ENCODE measurements at places on chromosomes 7 and 10.

DNA sequence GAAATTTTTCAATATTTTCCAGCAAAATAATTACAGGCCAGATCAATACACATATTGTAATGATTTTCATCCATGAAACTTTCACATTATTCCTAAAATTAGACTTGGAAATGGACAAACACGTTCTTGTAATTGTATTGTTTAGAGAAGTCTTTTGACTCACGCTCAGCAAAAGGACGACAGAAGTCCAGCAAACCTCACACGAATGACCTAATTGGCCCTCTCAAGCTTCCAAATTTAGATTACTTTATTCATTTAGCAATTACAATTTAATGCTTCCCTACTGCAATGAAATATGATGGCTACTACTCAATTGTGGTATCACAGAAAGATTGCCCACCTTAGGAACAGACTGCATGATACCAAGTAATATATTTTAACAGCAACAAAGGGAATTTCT lies 702.2 kb downstream of the MAGI2 start:
- DNase-seq = no peak

- DNase-seq = no peak
These were observed 5.7 kb downstream of the KIAA1549 start for GRCh38 chr7:138975343-138976104.

DNA sequence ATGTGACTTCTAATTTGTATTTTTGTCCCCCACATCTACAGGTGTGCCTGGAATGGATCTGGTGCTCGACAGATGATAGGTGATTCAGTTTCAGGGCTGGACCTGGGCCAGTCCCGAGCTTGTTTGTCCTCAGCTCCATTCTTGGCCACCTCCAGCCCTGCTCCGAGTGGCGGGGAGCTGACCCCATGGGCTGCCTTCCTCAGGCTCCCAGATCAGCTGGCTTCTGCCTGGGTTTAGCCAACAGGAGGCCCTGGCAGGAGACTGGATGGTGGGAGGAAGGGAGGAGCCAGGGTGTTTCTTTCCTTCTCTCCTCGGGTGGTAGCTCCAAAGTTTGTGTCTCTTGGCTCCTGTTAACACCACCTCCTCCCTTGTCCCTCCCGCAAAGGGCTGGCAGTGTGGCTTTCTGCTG lies 75.2 kb downstream of the CDH23 start:
- no peak for DNase-seq

- DNase-seq = no peak
These were observed at the start of gene IL6 for GRCh38 chr7:22726907-22727713. Gene IL6 (plus strand): TSS chr7:22727200. CDS start chr7:22727263, 63 bp downstream.

DNA sequence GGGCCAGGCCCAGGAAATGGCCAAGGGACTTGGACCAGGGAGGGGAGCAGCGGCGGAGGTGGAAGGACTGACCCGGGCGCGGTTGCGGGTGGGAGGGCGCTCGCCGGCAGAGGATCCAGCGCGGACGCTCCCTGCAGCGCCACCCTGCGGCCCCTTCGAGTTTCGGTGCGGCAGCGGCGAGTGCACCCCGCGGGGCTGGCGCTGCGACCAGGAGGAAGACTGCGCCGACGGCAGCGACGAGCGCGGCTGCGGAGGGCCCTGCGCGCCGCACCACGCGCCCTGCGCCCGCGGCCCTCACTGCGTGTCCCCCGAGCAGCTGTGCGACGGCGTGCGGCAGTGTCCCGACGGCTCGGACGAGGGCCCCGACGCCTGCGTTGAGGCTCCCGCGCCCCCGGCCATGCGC lies 16.8 kb upstream of the ZNF467 start:
- no peak for DNase-seq

- DNase-seq = no peak
These were observed 2.2 kb upstream of the LRRC27 start for GRCh38 chr10:132329565-132330485.

GRCh38 chr10:1368842-1369171 lies 312.6 kb downstream of the WDR37 start:
- DNase-seq = peak; percentile 43

DNA sequence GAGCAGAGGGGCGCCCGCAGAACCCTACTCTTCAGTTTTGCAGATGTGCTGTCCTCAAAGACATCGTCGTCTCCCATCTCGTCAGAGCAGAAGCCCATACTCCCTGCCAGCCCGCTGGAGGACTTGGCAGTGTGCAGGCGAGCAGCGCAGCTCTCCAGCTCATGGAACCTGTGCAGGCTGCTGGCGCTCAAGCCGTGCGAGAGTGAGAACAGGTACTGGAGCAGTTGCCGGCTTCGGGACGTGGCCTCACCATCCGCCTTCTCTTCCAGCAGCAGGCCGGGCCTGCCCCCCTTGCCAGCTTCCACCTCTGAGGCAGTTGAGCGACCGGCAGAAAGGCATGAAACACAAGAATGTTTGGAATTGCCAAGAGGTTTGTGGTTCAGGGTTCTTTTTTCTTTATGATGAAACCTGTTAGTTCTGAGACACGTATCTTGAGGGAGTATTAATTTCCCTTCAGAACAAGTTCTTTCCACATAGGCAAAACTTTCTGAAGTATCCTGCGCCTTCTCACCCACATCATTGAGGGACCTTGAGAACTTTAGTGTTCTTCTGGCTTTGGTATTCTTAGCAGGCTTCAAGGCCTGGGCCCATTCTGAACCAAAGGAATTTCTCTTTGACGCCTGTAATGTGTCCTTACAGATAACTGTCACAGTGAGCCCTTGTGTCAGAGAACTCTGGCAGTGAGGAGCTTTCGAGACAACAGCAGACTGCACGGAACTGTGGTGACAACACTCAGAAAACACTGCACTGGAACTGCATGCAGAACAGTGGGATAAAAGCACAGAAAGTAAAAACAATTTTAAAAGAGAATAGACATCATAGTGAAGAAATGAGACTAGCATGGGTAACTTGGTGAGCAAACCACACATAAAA lies 89.5 kb downstream of the ALOX5 start:
- DNase-seq = no peak

GRCh38 chr7:19442016-19442785 lies 266.6 kb downstream of the POLR1F start:
- DNase-seq = peak; percentile 23

DNA sequence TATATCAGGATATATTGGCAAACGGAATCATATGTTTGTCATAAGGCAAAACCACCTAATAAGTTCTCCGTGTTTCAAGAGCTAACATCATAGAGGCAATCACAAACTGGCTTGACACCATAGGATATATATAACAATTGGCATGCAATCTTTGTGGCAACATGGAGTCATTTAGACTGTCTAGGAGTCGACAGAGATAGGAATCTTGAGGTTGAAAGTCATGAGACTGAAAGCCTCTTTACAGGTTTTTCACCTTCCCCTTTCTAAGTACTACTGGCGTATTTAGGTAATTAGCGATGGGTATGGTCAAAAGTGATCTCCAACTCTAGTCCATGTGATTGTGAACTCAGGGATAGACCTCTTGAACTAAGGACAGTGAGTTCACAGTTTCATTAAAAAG lies 63.7 kb downstream of the THSD7A start:
- DNase-seq = no peak

GRCh38 chr7:90755041-90755440 lies 158.9 kb downstream of the CDK14 start:
- DNase-seq = no peak

DNA sequence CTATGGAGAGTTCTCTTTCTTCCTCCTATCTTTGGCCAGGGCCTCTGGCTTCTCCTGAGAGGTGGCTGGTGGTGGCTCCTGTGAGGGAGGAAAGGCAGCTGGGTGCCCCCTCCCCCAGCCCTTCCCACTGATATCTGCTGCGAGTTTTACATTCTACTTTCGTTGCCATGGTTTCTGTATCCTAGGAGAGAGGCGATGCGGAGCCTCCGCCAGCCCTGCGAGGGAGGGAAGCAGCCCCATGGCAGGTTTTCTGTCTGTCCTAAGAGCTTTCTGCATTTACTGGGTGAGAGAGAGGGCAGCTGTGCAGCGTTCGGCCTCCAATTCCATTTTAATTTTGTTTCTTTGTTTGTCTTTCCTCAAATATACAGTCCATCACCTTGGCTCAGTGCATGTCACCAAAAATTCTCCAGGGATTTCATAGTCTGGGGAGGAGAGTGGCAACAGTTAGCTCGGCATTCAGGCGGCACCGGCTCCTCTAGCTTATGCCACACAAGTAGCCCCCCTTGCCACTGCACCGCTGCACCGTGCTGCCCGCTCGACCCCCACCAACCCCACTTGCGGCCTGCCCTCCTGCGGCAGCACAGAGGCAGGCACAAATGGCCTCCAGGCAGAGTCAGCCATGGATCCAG lies 20.4 kb downstream of the DNAJB12 start:
- no peak for DNase-seq

Measured in H1 (cell line).